Endothelial cell of coronary artery (primary cell): ENCODE measurements at places on chromosomes 6 and 20. TPM values are rescaled to one million over a fixed set of nuclear protein-coding genes. Genes with fewer than 3 reads are reported as not detected.

The MATN4 gene
- total RNA-seq, result not detected in 2 replicates

The SOBP gene
- 1.2 and 2.2 TPM in 2 replicates for total RNA-seq

The HRH3 gene
- total RNA-seq, result not detected in 2 replicates

The NUP43 gene
- 20.6 and 23.7 TPM in 2 replicates for total RNA-seq

The SERPINB1 gene
- 18.0 and 20.2 TPM in 2 replicates for total RNA-seq

The FILIP1 gene
- total RNA-seq, result 13.6 and 19.3 TPM in 2 replicates

The HCRTR2 gene
- total RNA-seq, result not detected in 2 replicates
